ENCODE measurements at places on chromosomes 6 and 20.

GRCh38 chr6:43823879-43824702, 54.1 kb downstream of the VEGFA start:
- no peak for DNase-seq

GRCh38 chr20:62699741-62700140, 8.9 kb upstream of the NTSR1 start:
- DNase-seq, result no peak

- DNase-seq, result no peak
These were observed 264.8 kb downstream of the RNGTT start for GRCh38 chr6:88698661-88699060.

GRCh38 chr6:134170844-134171243, 118.4 kb upstream of the SLC2A12 start:
- no peak for DNase-seq

- DNase-seq, result no peak
These were observed 65.1 kb upstream of the PLEKHG1 start for GRCh38 chr6:150534553-150534952.

DNA sequence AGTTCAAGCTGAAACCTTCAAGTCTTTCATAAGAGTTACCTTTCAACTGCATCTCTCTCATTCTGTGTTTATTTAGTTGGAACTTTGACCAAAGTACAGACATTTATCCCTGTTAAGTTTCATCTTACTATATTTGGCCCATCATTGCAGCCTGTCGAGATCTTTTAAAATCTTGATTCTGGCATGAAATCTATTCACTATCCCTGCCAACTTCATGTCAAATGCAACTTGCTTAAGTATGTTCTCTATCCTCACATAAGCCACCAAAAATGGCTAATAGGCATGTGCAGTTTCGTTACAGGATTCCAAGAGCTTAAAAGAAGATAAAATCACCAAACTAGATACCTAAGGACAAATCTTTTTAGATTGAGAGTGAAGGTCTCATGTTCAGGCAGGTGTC, 117.5 kb upstream of the KCNQ5 start:
- DNase-seq, result no peak

DNA sequence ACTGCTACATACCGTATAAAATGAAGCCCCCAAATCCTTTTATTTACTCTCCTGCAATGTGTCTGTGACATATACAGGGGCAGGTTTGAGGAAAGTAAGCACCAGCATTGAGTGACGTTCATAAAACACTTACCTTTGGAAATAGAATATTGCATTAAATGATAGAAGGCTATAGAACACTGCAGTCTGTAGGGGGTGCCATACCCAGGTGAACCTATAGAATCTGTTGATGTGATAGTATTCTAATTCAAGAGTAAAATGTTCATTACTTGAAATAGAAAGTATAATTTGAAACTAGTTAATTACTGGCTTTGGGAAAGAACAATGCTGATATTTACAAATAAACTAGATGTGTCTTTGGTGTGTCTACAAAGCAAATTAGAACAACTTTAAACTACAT, 47.0 kb upstream of the PRL start:
- no peak for DNase-seq

GRCh38 chr20:22466447-22467171, 117.8 kb downstream of the FOXA2 start:
- no peak for DNase-seq

GRCh38 chr6:129555206-129555832, 154.7 kb downstream of the ARHGAP18 start:
- DNase-seq, result no peak

- no peak for DNase-seq
These were observed 76.4 kb downstream of the TRAM2 start for GRCh38 chr6:52500238-52501129.

DNA sequence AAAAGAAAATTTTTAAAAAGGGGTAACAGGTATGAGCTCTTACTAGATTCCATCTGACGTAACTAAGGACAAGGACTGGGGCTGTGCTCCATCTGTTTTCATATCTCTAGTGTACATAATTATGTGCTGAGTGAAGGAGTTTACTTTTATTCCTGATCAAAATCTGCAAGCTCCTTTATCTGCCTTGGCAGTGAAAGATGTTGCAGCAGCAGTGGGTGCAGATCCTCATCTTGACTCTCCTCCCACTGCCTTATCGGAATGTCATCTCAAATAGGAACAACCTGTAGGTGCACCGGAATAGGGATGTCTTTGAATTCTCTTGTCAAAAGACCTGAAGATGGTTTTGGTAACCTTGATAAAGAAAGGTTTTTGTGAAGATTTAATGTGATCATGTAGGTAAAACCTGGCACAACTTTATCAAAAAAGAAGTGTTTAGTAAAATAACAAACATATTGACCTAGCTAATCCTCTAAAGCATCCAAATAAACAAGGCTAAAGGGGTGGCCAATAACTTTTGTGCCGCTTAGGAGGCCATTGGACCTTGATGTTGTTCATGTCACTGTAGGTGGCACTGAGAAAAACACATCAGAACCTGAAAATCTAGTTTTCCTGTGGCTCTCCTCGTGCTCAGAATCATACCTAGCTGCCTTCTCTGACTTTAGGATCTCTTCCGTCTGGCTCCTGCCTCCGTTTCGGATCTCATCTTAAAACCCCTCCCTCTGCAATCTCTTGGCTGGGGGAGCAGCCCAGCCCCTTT, 19.0 kb upstream of the SLC16A10 start:
- DNase-seq, result no peak
